ENCODE measurements at places on chromosomes 5 and 9.

DNA sequence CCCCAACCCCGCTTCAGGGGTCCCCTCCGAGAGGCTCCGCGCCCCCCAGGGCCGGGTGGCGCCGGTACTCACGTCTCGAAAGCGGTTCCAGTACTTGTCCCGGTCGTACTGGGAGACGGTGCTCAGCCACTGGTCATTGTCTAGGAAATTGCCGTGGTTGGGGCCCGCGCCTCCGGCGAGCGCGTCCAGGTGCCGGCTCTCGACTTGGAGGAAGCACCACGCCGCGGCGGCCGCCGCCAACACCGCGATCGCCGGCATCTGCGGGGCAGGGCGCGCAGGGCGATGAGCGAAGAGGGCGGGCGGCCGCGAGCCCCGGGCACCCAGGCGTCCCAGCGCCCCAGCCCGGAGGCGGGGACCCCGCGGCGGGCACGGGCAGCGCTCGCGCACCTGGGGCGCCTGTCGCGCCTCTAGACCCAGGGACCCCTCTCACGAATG, 808 bp downstream of the SPOCK1 start:
- no peak for DNase-seq

- DNase-seq, result no peak
Observed at GRCh38 chr9:15717290-15717967, 164.6 kb downstream of the CCDC171 start.

GRCh38 chr5:62982348-62982747, 403.7 kb downstream of the LRRC70 start:
- DNase-seq, result no peak

- no peak for DNase-seq
Observed at GRCh38 chr9:19618816-19619215, 170.0 kb downstream of the SLC24A2 start.

GRCh38 chr5:54610197-54610944, 92.8 kb downstream of the SNX18 start:
- DNase-seq, result peak; percentile 10

DNA sequence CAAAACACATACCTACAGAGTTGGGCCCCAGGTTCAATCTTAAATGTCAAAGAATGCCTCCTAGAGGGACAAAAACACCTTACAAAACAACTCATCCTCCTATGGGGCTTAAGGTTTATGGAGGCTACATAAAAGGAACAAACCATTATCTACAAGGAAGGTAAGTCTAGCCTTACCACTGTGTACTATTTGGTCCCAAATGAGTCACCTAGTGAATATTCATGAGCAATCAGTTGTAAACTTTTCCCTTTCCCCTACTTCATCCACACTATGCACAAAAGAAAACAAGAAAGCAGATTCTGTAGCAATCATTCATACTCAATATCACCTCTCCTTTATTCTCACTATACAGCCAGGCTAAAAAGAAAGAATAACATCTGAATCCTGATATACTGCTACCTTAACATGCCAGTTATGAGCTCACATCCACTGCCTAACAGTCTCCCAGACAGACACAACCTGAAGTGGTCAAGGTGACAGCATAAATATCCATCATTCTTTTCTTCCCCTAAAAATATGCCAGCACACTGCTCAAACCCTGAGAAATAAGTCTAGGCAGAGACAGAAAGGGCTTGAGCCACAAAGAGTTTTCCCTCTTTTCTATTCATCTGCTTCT, 6.2 kb downstream of the OXCT1 start:
- DNase-seq, result no peak

DNA sequence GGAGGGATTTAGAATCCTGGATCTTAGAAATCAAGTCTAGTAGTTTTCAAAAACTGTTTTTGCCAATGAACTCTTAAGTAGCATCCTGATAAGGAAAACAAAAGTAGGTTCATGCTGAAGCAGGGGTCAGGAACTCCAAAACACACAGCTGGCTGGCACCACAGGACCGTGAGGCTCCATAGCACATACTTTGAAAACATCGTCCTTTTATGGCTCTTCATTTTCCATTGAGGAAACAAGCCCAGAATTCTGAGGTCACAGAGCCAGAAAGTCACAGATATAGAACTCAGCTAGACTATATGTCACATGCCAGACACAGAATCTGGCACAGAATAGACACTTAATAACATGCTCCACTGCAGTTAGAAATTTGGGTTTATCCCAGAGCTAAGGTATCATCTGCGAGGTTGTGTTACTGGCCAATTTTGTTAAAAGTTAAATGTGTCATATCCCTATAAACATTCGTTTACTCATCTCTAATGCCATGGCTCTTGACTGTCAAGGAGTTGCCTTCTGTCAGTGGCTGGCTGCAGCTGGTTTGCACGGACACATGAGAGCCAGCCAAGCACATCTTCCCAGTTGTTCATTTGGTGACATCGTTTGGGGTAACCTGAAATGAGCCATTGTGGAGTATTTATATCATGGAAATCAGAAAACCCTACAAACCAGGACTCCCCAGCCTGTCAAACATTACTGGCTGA, 58.8 kb downstream of the FAM78A start:
- no peak for DNase-seq

GRCh38 chr9:7265181-7265580, 507.4 kb downstream of the KDM4C start:
- DNase-seq, result no peak

DNA sequence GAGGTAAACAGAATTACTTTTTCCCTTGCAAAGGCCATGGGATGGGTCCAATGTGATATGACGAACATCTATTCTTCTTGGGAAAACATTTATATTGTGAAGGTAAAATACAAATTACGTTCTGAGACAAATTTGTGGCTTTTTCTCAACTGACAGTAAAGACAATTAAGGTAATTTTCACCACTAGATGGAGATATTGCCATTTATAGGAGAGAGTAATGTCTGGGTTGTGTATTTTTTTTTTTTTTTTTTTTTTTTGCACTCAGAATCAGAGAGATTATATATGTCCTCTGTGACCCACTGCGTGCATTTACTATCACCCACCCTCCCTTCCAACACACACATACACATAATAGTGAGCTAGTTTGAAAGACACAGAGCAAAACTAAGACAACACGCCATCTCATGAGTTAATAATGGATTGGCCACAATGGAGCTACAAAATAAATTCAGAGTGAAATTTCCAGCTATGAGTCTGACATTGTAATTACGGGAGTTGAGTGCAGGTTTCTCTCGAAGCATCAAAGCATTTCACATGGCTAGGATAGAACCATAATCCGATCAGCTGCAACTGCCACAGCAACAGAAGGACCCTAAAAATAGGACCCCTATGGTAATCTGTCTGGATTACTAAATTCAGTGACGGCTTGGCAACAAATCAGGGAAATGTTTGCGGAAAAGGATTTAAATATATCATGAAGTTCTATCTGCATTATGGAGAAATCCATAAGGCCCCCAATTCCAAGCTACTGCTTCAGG, 49.2 kb downstream of the ANXA1 start:
- DNase-seq, result no peak

GRCh38 chr9:107112707-107113243, 170.3 kb upstream of the RAD23B start:
- no peak for DNase-seq

- no peak for DNase-seq
Observed at GRCh38 chr5:66072031-66072430, 72.1 kb upstream of the SREK1 start.

DNA sequence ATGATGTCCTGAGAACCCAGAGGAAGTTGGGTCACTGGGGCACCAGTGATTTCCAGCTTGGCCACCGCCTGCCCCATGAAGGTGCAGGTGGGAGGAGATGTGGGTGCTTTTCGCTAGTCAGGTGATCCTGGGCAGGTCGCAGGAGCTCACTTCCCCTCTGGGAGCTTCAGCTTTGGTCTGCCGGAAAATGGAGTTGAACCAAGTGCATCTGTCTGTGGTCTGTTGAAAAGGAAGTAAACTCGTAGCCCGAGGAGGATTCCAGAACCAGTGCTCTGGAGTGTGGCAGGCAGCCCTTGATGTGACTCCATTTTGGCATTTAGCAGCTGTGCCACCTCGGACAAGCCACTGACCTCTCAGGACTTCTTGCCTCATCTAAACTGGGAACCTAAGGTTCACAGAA, 81.8 kb upstream of the HRH2 start:
- DNase-seq, result no peak

GRCh38 chr5:65434122-65434521, 47.6 kb downstream of the ADAMTS6 start:
- DNase-seq, result no peak

GRCh38 chr9:107218829-107219485, 64.1 kb upstream of the RAD23B start:
- no peak for DNase-seq

- peak; percentile 83 for DNase-seq
Observed at GRCh38 chr9:133742849-133743444, 4.8 kb upstream of the SARDH start.

DNA sequence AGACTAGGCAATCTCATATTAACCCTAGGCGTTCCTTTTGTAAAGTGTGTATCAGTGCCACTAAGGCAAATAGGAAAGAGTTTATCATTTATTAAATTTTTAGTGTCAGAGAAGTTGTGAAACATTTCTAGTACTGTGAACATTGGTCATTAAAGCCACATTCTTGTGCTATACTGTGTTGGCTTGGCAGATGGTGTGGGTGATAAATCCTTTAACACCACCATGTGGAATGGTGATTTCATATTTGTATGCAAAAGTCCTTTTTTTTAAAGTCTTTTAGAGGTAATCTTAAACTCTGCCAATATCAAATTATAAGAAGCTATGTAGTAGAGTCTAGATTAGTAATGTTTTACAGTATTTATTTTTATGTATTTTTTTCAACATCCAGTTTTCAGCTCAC, 18.1 kb downstream of the SLC12A2 start:
- DNase-seq, result no peak

DNA sequence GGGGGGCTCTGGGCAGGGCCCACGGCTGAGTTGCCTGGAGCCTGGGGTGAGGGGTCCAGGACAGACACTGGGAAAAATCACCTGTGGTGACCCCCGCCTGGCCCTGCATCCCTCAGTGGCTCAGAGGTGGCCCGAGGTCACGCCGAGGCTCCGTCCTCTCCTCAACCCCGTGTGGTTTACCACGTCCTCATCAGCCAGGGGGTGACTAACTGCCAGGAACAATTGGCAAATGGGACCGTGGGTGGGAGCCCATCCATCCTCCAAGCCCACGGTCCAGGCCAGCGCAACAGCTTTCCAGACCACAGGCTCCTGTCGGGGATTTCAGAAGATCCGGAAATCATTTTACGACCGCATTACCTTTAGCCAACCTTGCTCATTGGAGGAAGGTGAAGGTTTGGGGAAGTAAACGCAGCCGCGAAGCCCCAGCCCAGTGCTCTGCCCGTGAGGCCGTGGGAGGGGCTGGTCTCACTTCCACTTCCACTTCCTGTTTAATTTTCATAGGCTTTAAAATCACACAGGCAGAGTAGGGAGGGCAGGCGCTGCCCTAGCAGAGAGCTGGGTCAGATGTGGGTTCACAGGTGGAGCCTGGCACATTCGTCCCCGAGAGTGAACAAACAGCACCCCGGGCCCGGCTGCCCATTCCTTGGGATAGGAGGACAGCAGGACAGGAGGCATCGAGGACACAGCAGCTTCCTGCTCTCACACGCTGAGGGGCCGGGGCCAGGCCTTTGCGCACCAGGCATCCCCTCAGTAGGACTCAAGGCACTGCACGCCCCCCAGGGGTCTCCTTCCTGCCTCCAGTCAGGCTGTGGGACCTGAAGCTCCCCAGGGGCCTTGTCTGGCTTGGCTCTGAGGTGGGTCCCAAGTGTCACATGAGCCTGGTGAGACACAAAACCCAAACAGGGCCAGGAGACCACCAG, 19.8 kb upstream of the SLC9A3 start:
- peak; percentile 70 for DNase-seq

GRCh38 chr5:124438026-124438902, 308.2 kb downstream of the ZNF608 start:
- no peak for DNase-seq

DNA sequence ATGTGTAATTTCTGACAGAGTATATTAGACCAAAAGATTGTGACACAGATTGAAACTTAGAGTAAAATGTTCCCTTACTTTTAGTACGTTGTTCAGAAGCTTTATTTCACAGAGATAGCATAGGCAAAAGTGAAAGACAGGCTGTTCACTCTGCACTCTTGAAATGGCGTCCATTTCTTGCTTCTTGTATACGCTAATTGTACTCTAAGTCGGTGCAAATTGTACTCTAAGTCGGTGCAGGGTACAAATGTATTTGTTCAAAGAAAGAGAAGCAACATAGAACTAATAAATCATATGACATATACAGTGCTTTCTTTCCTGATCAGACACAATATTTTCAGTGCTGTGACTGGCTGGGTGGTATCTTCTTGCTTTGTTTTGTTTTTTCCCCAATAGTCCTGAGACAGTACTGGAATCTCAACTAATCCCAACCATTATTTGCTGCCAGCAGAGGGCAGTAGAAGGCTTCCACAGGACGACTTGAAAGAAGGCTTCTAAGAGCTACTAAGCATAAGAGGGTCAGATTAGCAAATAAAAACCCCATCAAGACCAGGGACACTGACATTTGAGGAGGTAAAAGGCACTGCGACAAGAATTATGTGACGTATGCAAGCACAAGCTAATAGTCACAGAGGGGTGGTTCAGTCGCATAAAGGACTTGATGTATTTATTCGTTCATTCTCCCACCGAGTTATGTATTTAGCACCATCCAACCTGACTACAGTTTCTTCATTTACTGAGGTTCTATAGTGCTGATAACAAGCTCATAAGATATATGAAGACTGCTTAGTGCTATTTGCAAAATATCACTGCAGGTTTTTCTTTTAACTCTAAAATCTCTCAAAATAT, 831.8 kb downstream of the TAF11L14 start:
- peak; percentile 24 for DNase-seq

DNA sequence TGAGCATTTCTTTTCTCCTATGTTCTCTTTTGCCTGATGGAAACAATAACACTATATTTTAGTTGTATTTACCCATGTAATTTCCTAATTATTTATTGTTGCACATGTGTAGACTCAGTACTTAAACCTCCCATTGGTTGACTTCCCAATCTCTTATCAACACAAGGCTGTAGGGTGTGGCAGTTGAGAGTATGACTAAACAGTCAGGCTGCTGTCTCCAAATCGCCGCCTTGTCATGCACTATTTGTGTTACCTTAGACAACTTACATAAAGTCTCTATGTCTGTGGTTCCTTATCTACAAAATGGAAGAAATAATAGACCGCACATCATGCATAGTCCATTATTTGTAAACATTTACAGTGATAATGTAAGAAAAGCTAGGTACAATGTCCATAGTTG, 68.9 kb upstream of the EFNA5 start:
- DNase-seq, result no peak

DNA sequence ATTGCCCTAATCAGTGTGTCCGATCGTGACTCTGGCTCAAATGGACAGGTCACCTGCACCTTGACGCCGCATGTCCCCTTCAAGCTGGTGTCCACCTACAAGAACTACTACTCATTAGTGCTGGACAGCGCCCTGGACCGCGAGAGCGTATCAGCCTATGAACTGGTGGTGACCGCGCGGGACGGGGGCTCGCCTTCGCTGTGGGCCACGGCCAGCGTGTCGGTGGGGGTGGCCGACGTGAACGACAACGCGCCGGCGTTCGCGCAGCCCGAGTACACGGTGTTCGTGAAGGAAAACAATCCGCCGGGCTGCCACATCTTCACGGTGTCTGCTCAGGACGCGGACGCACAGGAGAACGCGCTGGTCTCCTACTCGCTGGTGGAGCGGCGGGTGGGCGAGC, 1.4 kb downstream of the PCDHA13 start:
- DNase-seq, result no peak

GRCh38 chr5:173302546-173303155, 25.6 kb downstream of the STC2 start:
- no peak for DNase-seq

All from activated naive CD8-positive, alpha-beta T cell treated with anti-CD3 and anti-CD28 coated beads, Interleukin-2, amount 50 U/mL, for 24 hours (primary cell).